ENCODE measurements at places on chromosomes 2 and 18.

DNA sequence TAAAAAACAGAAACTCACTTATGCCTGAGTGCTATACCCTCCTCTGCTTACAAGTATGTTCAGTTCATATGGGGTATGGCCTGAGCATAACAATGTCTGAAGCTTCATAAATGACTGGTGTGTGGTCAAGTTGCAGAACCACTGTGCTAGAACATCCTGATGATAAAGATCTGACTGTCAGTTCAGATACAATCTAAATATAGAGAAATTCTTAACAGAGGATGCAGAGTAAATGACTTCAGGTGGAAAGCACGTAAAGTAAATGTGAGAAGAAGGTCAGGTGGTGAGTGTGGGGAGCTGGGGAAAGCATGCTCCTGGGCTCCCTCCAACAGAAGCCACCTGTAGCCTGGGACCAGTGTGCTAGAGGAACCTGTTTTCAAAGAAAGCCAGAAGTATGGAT is 926.2 kb downstream of the TSN start:
- no peak for DNase-seq

DNA sequence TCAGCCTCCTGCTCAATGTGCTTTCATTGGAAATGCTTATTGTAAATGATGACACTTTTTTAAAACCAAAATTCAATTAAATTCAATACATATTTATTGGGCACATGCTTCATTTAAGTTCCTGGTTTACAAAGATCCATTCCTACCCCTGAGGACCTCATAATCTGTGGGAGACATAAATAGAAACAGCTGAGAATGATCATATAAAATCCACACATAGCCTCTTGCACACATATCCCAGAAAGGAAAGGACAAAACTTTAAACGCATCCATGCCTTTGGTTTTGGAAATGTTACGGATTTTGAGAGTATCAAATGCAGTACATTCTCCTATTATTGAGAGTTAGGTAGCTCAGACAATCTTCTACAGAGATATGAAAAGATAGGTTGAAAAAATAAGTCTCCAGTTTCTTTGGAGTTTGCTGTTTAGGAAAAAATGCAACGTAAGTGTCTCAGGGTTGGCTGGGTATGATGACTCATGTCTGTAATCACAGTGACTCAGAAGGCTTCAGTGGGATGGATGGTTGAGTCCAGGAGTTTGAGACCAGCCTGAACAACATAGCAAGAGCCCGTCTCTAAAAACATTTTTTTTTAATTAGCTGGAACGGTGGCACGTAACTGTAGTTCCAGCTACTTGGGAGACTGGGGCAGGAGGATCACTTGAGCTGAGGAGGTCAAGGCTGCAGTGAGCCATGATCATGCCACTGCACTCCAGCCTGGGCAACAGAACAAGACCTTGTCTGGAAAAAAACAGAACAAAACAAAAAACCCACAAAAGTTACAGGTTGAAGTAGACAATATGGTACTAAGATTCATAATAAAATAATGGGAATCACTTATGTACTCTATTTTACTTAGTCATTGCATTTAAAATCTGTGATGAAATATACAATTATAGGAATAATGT is 3.9 kb upstream of the PRELID3A start:
- DNase-seq = no peak

DNA sequence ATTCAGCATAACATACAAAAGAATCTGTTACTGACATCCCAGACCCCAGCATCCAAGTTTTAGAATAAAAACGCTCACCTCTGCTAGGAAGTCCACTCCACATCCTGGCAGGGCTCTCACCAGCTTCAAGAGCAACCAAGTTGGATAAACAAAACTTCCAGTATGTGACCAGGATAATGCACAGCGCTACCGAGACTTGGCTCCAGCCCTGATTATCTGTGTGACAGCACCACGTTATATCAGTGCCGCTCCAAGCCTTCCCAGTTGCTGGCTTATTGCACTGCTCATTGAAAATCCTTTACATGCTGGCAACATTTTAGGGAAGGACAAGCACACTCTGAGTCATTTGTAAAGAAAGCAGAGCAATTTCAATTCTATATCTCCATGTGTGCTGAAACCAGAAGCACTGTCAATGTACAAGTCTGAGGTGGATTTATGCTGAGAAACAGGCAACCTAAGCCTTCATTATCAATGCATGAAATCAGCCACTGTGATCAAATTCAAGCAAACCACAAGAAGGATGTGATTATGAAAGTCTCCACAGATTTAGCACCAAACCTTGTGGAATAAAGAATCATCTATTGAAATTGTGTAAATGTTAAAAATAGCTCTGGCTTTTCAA is 115.7 kb downstream of the ZNF385B start:
- no peak for DNase-seq

- DNase-seq = no peak
Observed at GRCh38 chr2:217709478-217710210, 293.2 kb downstream of the TNS1 start.

Measured in NCI-H146 (cell line).